ENCODE measurements at places on chromosomes 1 and 21.

DNA sequence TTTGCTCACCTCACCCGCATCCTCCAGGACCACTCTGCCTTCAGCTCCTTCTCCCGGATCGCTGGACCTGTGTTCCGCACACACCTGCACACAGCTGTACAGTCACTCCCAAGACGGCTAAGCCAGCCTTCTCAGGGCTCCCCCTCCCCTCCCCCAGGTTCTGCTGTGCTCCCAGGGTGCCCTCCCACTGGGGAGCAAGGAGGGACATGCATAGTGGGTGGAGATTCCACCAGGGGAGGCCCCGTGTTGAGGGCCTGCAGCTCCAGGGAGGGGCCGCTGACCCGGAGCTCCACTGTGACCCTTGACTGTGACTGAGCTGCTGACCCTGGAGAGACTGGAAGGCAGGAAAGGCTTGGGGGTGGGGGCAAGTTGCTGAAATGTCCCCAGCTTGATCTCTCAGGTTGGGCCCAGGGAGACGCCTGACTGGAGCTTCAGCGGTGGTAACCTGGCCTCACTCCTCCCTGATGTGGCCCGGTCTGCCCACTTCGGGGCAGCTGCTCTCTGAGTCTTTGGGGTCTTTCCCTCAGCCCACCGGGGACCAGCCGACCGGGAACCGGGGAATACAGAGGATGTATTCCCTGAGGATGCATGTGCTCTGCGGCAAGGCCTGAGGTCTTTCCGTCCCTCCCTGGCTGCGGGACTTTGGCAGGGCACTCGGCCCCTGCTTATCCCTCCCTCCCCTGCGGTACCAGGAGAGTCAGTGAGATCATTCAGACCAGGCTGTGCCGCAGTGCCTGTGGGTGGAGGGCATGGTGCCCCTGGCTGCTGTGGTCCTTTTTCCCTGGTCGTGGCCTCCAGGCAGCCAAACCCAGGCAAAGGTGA lies 28.6 kb upstream of the PLCH2 start:
- DNase-seq, result no peak

GRCh38 chr1:201894343-201895119 lies 5.8 kb downstream of the SHISA4 start:
- DNase-seq, result no peak

DNA sequence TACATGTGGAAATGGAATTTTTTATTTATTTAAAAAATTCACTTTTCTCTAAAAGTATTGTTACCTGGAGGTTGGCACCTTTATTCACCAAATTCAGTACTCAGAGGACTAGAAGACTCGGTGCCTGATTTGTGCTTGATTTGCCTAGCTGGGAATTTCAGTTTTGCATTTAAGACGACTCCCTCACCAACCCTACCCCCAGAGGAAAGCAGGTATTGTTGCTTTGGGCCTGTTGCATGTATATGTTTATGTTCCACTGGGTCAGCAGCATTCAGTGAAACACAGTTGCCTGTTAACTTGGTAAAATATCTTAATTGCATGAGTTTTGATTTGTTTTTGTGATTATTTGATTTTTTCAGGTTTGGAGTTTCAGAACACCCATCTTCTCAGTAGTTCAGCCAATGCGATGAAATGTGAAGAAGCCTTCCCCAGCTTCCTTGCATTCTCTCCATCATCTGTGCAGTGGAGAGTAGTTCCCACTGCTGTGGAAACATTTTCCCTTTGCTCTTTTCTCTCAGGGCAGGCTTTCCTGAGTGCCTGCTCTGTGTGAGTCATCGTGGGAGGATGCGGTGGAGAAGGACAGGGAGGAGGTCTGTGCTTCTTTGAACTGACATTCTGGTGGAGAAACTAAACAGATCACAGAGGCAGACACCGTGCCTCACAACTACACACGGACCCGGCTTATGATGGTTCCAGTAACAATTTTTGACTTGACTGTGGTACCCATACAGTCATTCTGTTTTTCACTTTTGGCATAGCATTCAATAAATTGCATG lies 6.4 kb downstream of the ADARB1 start:
- DNase-seq, result no peak

DNA sequence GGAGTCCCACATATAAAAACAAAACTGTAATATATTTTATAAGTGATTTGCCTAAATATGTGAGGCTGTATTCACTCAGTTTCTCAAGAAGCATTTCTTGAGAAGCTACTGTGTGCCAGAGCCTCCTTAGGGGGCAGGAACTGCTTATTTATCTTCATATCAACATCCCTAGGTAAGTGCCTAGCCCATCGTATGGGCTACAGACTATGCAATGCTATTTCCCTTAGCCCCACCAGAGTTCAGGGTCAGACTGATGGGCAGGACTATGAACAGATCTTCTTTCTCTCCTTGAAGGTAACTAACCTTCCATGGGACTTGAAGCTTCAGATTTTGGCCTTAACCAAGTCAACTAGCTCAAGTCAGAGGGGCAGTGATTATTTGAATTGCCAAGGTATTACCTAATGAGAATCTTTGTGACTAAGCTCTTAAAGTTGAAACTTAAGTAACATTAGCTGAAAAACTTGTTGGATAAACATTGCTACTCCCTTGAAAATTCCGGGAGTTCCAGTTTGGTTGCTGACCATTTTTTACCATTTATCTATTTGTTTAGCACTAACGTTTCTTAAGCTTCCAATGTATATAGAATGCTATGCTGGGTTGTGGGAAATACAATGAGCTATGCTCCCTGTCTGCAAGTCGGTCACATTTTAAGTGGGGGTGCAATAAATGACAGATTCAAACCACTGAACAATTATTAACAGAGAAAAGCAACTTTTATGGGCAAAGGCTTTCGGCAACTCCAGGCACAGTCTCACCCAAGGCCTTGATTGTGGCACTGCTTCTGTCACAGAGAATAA lies 85.2 kb downstream of the GPR88 start:
- no peak for DNase-seq

DNA sequence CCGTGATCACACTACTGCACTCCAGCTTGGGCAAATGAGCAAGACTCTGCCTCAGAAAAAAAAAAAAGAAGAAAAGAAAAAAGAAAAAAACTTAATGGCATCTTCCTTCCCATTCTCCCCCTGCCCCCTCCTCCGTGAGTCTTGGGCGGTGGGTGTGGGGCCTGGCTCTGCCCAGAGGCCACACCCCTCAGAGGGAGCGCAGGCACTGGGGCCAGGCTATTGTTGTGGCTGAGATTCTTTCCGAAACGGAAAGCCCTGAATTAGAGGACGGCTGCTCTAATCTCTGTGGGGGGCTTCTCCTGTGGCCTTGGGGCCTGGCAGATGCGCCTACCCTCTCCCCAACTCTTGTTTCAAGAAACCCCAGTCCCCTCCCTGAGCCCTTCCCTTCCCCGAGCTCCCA lies 4.1 kb upstream of the FAM110D start:
- no peak for DNase-seq

- DNase-seq, result no peak
Observed at GRCh38 chr21:33412832-33413519, 9.8 kb downstream of the IFNGR2 start.

- no peak for DNase-seq
Observed at GRCh38 chr1:202201971-202202370, 8.4 kb downstream of the LGR6 start.

DNA sequence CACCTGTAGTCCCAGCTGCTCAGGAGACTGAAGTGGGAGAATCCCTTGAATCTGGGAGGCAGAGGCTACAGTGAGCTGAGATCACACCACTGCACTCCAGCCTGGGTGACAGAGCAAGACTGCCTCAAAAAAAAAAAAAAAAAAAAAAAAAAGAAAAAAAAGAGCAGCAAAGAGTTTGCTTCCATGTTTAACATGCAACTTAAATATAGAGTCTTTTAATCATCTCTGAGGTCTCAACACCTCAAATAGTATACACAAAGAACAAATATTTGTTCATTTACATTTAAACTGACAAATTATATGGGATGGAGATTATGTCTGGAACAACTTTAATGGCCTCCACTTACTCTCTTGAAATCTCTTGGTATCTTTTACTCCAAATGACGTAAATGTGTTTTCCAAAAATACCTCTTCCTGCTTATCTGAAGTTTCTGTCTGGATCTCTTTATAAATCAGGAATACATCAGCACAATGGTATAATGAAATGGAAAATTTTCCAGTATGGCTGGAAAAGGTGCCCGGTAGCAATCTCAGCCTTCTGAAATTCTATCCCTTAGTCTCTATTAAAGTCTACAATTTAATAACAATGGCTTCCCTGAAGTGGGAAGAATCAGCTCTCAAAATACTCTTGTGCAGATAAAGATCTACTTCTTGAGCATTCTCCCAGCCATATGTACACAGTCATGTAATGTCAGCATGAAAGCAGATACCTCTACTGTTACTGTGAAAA lies 258.5 kb downstream of the OMA1 start:
- no peak for DNase-seq

GRCh38 chr1:217281332-217281731 lies 349.6 kb downstream of the GPATCH2 start:
- DNase-seq, result no peak

GRCh38 chr1:84539972-84540371 lies 33.6 kb upstream of the GNG5 start:
- no peak for DNase-seq

DNA sequence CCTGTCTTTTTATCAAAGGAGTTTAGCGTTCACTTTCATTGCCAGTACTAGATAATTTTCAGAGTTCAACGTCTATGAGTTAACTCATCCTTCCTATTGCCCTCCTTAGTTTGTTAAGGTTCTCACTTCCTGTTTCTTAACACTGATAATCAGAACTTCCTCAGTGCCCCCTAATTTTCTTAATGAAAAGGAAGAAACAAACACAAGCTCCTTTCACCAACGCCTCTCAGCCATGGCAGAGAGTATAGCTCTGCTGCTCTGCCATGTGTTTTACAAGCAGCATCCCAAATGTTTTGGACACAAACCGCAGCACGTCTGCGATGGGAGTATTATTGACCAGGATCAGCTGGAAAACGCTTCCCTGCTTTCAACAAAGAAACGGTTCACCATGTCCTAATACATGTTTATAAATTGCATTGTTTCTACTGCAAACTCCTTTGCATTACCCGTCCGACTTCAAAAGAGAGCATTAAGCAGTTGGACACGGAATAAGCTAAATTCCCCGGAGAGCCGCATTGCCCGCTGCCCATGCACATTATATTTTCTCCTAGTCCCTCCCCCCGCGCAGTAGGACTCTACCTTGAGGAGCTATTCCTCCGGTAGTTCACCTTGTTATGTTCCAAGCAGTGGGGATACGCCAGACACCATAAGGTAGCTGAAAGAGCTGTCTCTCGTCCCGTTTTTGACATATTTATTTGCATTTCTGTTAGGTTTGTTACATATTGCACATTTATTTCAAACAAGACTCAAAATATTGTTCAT lies 561 bp downstream of the OLFM3 start:
- DNase-seq, result no peak

GRCh38 chr21:42426424-42426823 lies 22.7 kb downstream of the UBASH3A start:
- no peak for DNase-seq

GRCh38 chr1:110647254-110647891 lies 27.4 kb downstream of the KCNA3 start:
- no peak for DNase-seq

DNA sequence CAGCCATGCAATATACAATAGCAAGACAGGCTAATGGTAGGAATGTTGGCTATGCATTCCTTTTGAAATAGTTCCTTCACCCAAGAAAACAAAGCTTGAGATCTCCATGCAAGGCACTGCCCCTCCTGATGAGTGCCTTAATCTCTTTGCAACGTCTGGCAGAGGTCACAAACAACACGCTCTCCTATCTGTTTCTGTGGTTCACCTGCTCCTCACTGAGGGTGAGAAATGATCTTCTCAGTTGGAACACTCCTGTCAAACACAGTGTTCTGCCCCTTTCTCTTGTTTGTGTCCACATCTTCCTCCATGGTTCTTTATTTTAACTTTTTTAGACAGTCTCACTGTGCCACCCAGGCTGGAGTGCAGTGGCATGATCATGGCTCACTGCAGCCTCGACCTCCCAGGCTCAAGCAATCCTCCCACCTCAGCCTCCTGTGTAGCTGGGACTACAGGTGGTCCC lies 21.2 kb upstream of the XPR1 start:
- no peak for DNase-seq

- no peak for DNase-seq
Observed at GRCh38 chr1:116949213-116949985, 39.7 kb downstream of the PTGFRN start.

- no peak for DNase-seq
Observed at GRCh38 chr1:202786804-202787203, 21.4 kb downstream of the KDM5B start.
